ENCODE measurements at places on chromosomes 5 and 9. TPM values are rescaled to one million over a fixed set of nuclear protein-coding genes. Genes with fewer than 3 reads are reported as not detected.
A peak's percentile ranks its signal among the peaks of the same experiment; 100 is the strongest.

SYK gene
- total RNA-seq = 175 TPM

PTPRD gene
- not detected for total RNA-seq

DNA sequence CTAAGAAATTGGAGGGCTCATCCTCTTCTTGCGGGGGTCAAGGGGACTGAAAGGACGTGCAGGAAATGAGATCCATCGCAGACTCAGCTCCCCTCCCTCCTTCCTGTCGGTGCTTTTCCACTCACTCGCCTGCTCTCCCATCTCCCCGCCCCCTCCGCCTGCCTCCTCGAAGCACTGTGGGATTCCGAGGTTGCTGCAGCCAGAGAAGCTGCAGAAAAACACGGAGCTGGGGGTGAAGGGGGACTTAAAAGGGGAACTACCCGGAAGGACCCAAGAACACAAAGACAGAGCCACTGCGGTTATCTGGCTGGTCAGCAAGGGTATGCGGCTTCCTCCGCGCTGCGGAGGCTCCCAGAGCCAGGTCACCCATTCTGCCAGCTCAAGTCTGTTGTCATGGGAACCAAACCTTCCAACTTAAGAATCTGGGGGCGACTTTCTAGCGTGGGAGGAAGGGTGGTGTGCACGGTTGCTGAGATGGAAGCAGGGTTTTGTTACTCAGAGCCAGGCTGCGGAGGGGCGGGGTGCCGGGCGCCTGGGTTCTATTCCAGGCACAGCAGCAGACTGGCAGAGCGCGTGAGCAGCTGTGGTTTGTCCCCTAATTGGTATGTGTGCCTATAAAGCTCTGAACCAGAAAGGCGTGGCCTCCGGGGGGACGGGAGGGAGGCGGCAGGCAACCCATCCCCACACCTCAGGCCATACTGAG, 24.9 kb downstream of the PCDHGC5 start:
- DNase-seq = peak; percentile 91

DNA sequence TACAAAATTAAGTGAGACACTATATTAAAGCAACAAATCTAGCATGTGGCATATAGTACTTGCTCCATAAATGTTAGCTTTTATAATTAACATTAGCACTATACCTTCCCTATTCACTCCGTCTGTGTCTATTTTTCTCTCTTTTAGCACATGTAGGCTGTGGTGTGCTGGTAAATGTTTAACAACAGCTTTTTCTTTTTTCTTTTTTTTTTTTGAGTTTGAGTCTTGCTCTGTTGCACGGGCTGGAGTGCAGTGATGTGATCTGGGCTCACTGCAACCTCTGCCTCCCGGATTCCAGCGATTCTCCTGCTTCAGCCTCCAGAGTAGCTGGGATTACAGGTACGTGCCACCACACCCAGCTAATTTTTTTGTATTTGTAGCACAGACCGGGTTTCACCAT, 62.1 kb downstream of the SPRY4 start:
- DNase-seq = no peak

GRCh38 chr9:77892171-77892570, 139.4 kb downstream of the GNAQ start:
- DNase-seq = no peak

NMUR2 gene
- total RNA-seq = not detected

- no peak for DNase-seq
These were observed 289.7 kb upstream of the DAP start for GRCh38 chr5:11050596-11051304.

Data from OCI-LY7 (cell line).